ENCODE measurements at places on chromosomes 1 and 21.

GRCh38 chr1:22506130-22506692, 54.6 kb downstream of the ZBTB40 start:
- no peak for DNase-seq

DNA sequence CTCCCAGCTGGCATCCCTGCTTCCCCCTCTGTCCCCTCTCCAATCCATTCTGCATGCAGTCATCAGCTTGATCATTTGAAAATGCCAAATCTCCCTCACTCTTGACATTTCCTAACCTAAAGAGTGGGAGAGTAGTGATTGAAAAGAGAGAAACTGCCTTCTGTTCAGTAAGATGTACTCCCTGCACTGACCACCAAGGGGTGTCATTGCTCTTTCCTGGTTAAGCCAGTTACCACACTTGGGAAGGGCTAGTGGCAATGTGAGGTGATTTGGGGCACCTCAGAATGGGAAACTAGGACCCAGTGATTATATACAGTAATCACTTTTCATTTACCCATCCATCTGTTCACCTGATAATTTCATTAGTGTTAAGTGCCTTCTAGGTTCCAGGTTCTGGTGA, 6.9 kb upstream of the TMEM269 start:
- no peak for DNase-seq

DNA sequence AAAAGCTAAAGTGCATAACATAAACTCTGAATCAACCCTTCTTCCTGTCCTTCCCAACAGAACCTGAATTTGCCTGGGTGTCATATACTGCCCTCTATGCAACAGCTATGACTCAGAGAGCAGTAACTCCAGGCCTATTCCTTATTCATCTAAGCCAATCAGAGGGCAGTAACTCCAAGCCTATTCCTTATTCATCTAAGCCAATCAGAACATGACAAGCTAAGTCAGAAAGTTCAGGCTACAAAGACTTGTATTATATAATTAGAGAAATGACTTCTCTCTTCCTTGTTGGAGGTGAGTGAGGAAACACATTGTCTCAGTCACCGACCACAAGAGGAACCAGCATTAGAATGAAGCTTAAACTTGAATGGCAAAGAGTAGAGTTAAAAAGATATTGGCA, 26.2 kb upstream of the TADA1 start:
- DNase-seq = no peak

- DNase-seq = no peak
Measured at GRCh38 chr21:26715878-26716506, 129.2 kb downstream of the ADAMTS1 start.
